Pancreas (tissue), 10 donors: ENCODE measurements at places on chromosomes 4 and X. TPM values are rescaled to one million over a fixed set of nuclear protein-coding genes. Genes with fewer than 3 reads are reported as not detected.

DNA sequence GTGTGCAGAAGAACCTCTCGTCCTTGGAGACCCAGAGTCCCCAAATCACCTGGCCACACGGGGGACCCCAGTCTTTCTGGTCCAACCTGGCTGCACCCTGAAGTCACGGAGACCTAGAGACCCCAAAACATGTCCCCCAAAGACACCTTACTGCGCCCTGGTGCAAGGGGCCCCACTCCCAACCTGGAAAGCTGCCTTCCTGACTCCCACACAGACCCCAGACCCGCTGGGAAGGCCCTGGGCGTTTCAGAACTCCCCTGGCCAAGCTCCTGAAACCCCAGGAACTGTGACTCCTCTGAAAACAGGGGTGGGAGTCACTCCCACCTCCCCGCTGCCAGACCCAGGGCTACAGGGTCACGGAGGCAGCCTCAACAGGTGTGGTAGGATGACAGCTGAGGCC lies 12.7 kb upstream of the SHOX start:
- H3K4me3 ChIP-seq = no peak overlapping the region
- H3K27me3 ChIP-seq = no peaks in the 10 kb centered on the region
- H3K36me3 ChIP-seq = no peaks in the 10 kb centered on the region
- no peak overlapping the region for H3K27ac ChIP-seq

DNA sequence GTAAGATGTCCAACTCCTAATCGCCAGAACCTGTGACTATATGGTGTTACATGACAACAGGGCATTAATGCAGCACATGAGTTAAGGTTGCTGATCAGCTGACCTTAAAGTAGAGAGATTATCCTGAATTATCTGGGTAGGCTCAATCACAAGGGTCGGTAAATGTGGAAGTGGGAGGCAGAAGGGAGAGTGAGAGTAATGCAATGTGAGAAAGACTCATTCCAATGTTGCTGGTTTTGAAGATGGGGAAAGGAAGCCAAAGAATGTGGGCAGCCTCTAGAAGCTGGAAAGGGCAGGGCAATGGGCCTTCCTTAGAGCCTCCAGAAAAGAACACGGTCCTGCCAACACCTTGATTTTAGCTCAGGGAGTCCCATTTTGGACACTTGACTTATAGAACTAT lies 67.4 kb downstream of the STX18 start:
- peaks cover 13% of the 10 kb centered on the region for H3K4me1 ChIP-seq
- DNase-seq = no peak
- H3K36me3 ChIP-seq = no peaks in the 10 kb centered on the region
- no peaks in the 10 kb centered on the region for H3K27me3 ChIP-seq

GRCh38 chr4:82287720-82288119 lies 86.1 kb downstream of the HNRNPD start:
- no peaks in the 10 kb centered on the region for H3K36me3 ChIP-seq
- no peak overlapping the region for H3K4me3 ChIP-seq
- DNase-seq = no peak
- no peaks in the 10 kb centered on the region for H3K27me3 ChIP-seq
- H3K4me1 ChIP-seq = no peaks in the 10 kb centered on the region
- H3K27ac ChIP-seq = no peak overlapping the region

DNA sequence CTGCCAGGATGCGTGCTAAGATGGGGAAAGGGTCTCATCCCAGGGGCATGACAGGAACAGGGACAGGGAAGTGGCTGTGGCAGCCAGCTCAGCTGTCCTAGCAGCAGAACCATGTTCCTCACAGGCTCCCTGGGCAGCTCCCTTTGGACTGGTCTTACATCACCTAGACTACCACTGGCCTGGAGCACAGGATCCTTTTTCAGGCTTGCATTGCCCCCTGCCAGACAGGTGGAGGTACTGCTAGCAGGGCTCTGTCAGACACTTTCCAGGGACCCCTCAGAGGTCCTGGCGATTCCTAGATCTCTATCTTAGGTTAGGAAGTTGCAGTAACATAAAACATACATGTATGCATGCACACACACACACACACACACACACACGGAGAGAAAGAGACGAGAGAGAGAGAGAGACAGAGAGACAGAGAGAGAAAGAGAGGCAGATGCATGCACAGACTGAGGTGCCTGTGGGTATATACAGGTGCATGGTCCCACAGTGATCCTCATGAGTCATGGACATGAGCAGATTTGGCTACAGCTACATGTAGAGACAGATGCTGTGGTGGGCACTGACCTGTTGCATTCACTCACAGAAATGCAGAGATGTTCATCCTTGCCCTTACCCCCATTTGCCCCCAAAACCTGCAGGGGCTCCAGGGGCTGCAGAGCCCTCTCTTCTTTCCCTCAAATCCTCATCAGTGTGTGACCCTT lies 63.6 kb downstream of the STARD8 start:
- no peak for DNase-seq
- no peaks in the 10 kb centered on the region for H3K27me3 ChIP-seq
- no peaks in the 10 kb centered on the region for H3K36me3 ChIP-seq
- no peak overlapping the region for H3K27ac ChIP-seq
- no peaks in the 10 kb centered on the region for H3K4me1 ChIP-seq

DNA sequence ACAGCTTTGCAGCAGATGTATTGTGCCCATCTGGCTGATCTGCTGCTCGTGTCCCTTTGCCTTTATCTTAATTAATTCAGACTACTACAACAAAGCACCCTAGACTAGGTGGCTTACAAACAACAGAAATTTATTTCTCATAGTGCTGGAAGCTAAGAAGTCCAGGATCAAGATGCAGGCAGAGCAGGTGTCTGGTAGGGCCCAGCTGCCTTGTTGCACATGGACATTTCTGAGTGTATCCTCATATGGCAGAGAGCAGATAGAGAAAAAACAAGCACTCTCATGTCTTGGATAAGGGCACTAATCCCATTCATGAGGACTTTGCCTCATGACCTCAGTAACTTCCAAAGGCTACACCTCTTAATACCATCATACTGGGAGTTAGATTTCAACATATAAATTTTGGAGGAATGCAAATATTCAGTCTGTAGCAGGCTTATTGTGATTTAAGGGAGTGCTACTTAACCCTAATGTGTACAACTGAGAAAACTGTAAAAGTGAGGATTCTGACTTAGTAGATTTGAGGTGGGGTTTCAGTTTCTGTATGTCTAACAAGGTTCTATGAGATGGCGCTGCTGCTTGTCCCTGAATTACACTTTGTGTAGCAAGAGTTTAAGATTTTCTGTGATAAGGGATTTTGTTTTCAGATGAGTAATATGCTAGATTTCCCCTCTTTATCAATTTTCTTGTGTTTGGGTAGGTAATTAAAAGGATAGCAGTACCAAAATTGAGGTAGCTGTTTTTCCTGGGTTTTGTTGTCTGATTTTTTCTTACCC lies 473.2 kb upstream of the TECRL start:
- DNase-seq = no peak
- H3K27me3 ChIP-seq = no peaks in the 10 kb centered on the region
- no peaks in the 10 kb centered on the region for H3K4me1 ChIP-seq
- H3K36me3 ChIP-seq = no peaks in the 10 kb centered on the region

- no peaks in the 10 kb centered on the region for H3K36me3 ChIP-seq
- DNase-seq = no peak
- no peak overlapping the region for H3K27ac ChIP-seq
- H3K4me3 ChIP-seq = no peak overlapping the region
Measured at GRCh38 chr4:183391204-183391603, 53.2 kb upstream of the CDKN2AIP start.

DNA sequence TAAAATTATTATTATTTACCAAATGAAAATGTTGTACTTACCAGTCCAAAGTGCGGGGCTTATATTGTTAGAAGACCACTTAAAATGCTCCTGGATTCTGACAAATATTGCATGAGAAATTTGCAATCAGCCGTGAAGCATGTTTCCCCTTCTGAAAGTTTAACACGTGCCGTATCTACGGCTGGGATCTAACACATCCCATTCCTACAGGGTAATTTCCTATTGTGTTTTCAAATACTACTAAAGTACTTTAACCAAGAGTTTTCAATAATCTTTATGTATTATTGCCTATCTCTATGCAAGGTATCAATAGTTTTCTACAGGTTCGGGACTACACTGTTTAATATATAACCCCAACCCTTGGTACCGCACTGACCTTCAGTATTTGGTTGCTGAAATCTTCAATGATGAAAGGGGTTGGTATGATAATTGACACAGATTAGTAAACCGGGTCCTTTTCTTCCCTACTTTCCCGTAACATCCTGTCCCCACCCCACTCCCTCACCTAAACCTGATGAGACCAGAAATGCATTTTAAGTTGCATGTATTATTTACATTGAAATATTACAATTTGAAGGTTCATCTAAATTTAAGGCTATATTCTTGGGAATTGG lies 795 bp upstream of the BRWD3 start:
- no peaks in the 10 kb centered on the region for H3K36me3 ChIP-seq
- H3K27me3 ChIP-seq = no peaks in the 10 kb centered on the region
- no peak for DNase-seq
- H3K4me1 ChIP-seq = no peaks in the 10 kb centered on the region
- H3K4me3 ChIP-seq = peak overlapping the region; percentile 41

The CA5B gene
- 6.6 TPM for total RNA-seq

The RAB33A gene
- not detected for total RNA-seq

The AFF2 gene
- total RNA-seq = 0.04 TPM

DNA sequence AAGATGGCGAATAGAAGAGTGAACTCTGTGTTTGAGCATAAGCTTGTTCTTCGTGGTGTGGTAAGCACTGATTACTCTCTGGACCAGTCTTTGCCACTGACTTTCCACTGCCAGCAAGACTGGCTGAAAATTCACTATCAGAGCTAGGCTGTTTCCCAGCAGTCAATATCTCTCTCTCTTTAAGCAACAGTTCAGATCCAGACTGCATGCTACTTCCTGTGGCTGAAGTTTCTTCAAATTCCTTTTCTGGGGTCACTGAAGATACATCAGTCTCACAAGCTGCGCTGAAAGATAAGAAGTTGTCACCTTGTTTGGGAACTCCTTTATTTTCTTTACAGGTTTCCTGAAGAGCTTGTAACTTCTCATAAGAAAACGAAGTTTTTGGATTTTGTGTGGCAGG lies 54.0 kb upstream of the FAM120C start:
- H3K36me3 ChIP-seq = no peaks in the 10 kb centered on the region
- DNase-seq = no peak
- H3K27ac ChIP-seq = no peak overlapping the region
- no peak overlapping the region for H3K4me3 ChIP-seq
- H3K27me3 ChIP-seq = peaks cover 8% of the 10 kb centered on the region

GRCh38 chr4:102312417-102312816 lies 32.9 kb downstream of the SLC39A8 start:
- peaks cover 3% of the 10 kb centered on the region for H3K4me1 ChIP-seq
- no peak overlapping the region for H3K4me3 ChIP-seq
- H3K27me3 ChIP-seq = no peaks in the 10 kb centered on the region
- DNase-seq = no peak
- H3K36me3 ChIP-seq = no peaks in the 10 kb centered on the region

DNA sequence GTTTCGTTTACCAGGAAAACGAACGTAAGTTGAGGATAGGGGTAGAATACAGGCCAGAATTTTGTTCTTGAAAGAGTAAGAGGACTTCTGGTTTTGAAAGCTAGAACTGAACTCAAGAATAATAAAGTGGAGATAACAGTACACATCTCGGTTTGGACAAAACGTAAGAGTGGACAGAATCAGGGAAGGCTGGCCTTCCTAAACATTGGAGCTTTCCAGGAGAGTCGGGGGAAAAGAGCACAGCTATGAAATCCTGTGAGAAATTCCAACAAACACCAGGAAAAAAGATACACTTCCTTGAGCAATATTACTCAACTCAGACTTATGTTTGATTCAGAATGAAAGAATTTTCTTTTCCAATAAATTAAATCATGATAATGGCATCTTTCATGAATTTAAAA lies 1.2 kb downstream of the CTSO start:
- no peaks in the 10 kb centered on the region for H3K27me3 ChIP-seq
- peak overlapping the region; percentile 98 for H3K27ac ChIP-seq
- no peak overlapping the region for H3K4me3 ChIP-seq
- DNase-seq = no peak
- peaks cover 4% of the 10 kb centered on the region for H3K4me1 ChIP-seq

DNA sequence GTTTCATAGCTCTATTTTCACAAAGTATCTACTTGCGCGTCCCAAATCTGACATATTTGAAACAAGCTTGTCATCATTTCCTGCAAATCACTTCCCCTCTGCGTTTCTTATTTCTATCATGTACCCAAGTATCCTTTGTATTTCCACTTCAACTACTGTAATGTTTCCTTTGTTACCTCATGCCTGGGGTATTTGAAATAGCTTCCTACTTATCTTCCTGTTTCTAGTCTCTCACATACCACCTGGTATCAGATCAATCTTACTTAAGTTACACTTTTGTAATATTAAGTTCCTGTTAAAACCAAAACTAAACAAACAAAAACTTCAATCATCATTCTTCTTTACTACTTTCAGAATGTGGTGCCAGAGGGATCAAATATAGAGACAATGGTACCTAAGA lies 93.6 kb upstream of the SMAD1 start:
- no peaks in the 10 kb centered on the region for H3K36me3 ChIP-seq
- H3K4me3 ChIP-seq = no peak overlapping the region
- H3K27me3 ChIP-seq = no peaks in the 10 kb centered on the region
- no peak for DNase-seq
- no peaks in the 10 kb centered on the region for H3K4me1 ChIP-seq
